Occipital lobe (tissue), 3 donors: ENCODE measurements at places on chromosomes 4 and X. TPM values are rescaled to one million over a fixed set of nuclear protein-coding genes. Genes with fewer than 3 reads are reported as not detected.

The TMPRSS11F gene
- not detected for total RNA-seq

- DNase-seq = no peak
Observed at GRCh38 chrX:12977761-12978204, 2.9 kb downstream of the TMSB4X start.

DNA sequence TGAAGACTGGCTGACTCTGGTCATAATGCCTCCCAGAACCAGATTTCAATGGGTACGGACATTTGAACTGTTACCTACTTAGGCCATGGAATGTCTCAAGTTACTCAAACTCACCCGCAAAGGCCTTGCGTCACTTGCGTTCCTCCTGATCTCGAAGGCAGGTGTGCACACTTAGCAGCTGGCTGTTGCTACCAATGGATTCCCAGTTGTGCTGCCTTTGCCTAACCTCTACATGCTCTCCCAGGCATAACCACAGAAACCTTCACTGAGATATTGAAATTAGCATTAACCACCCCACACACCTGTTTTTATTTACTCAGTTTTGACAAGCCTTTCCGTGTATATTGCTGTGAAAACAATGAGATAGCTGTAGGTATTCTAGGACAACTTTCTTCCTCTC is 2.8 kb downstream of the ERVMER34-1 start:
- no peak for DNase-seq

DNA sequence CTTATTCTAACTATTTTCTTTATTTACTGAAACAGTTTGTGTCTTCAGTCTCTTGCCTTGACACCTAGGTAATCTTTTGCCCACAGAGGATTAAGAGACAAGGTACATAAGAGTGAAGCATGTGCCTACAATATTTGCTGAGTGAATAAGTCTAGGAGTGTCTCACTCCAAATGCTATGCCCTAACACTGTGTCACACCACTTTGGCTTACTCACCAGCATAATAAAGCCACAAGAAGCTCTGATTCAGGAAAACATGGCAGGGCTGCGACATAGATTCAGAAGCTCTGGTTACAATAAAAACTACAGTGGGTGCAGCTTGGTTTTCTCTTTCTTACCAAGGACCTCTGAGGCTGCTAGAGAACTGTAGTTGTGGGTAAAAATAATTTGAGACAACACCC is 127.1 kb downstream of the RBM46 start:
- DNase-seq = no peak
